ENCODE measurements at places on chromosomes 13 and 19. TPM values are rescaled to one million over a fixed set of nuclear protein-coding genes. Genes with fewer than 3 reads are reported as not detected.

C19orf33 gene
- total RNA-seq, result 7.5 TPM

MAP4K1 gene
- total RNA-seq, result 0.15 TPM

TINCR gene
- not detected for total RNA-seq

LRRC25 gene
- not detected for total RNA-seq

IL17D gene
- 2.6 TPM for total RNA-seq

Data from epithelial cell of umbilical artery (primary cell).